ENCODE measurements at places on chromosomes 6 and 20.

DNA sequence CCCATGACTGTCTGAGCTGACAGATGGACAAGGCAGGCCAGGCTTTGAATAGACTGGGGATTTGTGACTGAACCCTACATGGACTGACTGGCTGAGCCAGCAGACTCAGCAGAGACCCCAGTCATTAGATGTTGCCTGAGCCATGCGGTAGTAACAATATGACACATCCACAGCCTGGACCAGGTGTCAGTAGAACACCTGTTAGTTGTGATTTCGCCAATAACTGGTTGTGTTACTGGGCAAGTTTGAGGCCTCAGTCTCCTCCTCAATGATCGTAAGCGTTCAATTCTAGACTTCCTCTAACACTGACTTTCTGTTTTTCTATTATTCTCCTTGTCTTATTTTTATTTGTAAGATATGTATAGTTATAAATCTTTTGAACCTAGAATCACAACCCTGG, 311.9 kb upstream of the MAP3K7 start:
- DNase-seq: no peak

GRCh38 chr6:104936766-104937535, 20.0 kb upstream of the LIN28B start:
- DNase-seq: no peak

DNA sequence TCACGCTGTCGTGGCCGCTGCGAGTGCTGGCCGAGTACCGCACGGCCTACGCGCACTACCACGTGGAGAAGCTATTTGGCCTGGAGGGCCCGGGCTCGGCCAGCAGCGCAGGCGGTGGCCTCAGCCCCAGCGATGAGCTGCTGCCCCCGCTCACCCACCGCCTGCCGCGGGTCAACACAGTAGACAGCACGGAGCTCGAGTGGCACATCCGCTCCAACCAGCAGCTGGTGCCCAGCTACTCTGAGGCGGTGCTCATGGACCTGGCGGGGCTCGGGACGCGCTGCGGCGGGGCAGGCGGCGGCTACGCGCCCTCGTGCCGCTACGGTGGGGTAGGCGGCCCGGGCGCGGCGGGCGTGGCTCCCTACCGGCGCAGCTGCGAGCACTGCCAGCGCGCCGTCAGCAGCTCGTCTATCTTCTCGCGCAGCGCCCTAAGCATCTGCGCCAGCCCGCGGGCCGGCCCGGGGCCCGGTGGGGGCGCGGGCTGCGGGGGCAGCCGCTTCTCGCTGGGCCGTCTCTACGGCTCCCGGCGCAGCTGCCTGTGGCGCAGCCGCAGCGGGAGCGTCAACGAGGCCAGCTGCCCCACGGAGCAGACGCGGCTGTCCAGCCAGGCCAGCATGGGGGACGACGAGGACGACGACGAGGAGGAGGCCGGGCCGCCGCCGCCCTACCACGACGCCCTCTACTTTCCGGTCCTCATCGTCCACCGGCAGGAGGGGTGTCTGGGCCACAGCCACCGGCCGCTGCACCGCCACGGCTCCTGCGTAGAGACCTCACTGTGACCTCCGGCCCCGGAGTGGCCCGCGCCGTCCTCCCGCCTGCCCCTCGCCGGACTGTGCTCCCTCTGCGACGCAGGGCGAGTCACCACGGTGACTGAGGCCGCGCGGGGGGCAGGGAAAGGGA, 5.7 kb downstream of the TMEM151B start:
- no peak for DNase-seq

- no peak for DNase-seq
Observed at GRCh38 chr20:40192081-40192480, 497.0 kb downstream of the MAFB start.

DNA sequence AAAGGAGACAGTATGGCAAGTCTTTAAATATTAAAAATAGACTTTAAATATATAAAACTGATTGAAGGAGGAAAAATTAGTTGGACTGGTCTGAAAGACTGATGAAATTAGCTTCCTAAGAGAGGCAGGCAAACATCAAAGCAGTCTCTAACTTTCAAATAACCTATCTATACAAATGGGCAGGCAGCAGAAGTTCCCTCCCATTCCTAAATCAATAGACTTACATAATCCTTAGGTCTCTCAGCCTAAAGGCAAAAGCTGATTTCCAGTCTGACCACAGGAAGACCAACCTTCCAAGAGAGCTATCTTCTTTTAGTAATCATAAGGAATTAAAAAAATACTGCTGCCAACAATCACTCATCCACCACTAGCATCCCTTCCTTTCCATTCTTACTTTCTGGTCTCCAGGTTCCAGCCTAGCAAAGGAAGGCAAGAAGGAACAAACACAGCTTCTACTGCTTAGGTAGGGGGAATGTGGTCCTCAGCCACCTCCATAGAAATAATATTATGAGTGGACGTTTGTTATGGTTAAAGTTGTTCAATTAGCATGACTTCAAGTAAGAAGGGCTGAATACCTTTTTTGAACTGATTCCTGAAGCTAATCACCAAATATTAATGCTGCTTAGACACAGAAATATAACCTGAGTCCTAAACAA, 44.1 kb downstream of the SESN1 start:
- no peak for DNase-seq

GRCh38 chr6:17032988-17033634, 68.7 kb upstream of the STMND1 start:
- peak; percentile 89 for DNase-seq

DNA sequence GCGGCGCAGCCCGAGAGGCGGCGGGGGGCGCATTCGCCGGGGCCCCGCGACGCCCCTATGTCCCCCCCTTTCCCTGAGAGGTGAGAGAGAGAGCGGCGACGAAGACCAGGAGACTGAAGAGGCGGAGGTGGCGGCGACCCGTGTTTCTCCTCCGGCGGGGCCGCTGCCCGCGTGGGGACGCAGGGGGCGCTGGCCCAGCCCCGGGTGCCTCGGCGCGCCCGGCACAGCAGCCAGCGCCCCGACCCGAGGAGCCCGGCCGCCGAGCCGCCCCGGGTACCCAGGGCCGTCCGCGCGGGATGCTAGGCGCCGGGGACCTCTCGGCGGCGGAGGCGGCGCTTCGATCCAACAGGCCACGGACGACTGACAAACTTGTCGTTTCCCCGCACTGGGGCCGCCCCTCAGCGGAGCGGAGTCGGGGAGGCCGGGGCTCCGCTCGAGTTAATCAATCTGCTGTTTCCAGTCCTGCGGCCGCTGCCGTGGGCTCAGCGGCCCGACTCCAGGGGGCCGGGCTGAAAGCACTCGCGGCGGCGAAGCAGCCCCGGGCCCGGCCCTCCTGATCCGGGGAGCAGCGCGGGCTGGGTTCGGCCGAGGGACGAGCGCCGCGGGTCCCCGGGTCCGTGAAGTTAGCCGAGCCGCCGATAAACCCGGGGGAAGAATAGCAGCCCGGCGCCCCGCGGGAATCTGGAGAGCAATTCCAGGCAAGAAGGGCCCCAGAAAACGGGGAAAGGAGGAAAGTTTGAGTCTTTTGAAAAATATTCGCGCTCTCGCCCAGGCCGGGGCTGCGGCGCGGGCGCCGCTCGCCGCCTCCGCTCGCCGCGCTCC, 631 bp downstream of the MDGA1 start:
- peak; percentile 39 for DNase-seq

GRCh38 chr6:13048113-13048512, 280.2 kb downstream of the TBC1D7 start:
- no peak for DNase-seq

- DNase-seq: no peak
Observed at GRCh38 chr6:89749918-89750317, 69.7 kb downstream of the MDN1 start.

DNA sequence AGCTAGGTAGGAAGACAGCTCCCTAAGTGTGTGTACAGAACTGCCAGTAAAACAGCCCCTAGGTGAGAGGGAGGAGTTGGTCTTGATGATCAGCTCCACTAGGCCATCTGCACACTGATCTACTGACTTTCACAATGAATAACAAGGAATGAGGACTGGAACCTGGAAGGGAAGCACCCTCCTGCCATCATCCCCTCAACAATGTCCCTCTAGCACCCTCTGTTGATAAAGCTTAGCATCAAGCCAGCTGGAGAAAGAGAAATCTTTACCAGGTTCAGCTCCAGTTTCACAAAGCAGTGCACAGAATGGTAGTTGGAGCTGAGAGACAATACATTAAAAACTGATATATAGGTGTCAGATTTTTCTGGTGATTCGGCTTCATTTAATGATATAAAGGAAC, 57.2 kb upstream of the IRAK1BP1 start:
- no peak for DNase-seq

DNA sequence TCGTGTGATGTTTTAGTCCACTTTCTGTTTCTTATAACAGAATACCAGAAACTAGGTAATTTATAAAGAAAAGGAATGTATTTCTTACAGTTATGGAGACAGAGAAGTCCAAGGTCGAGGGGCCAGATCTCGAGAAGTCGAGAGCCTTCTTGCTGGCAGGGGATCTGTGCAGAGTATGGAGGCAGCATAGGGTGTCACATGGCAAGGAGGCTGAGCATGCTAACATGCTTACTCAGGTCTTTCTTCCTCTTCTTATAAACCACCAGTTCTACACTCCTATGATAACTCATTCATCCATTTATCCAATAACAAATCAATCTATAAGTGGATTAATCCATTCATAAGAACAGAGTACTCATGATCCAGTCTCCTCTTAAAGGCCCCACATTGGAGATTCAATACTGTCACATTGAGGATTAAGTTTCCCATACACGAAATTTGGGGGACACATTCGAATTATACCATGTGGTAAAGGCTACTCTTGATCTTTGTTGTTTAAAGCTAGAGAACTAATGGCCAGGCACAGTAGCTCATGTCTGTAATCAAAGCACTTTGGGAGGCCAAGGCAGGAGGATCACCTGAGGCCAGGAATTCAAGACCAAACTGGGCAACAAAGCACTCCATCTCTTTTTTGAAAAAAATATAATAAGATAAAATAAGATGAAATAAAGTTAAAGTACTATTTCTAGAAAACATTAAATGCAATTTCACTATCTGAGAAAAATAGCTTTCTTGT, 2.1 kb downstream of the GOPC start:
- DNase-seq: no peak

- no peak for DNase-seq
Observed at GRCh38 chr6:9937031-9937763, 477.7 kb downstream of the TFAP2A start.

- DNase-seq: no peak
Observed at GRCh38 chr6:82957868-82958245, 107.8 kb downstream of the UBE3D start.

DNA sequence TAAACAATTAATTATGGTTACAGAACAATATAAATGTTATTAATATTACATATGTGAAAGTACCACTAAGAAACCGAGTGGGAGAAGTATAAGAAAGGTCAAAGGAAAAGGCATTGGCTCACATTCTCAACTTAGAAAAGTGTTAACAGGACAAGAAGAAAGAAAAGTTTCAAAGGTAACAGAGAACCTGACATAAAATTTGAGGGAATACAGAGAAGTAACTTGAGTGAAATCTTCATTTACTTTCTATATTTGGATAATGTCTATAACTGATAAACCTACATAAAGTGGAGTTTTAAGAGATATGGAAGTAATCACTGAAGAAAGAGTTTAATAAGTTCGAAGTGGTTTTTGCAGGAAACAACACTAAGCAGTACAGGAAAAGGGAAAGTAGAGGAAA, 30.1 kb downstream of the REPS1 start:
- DNase-seq: no peak

GRCh38 chr6:11812951-11813350, 34.3 kb upstream of the ADTRP start:
- DNase-seq: no peak

DNA sequence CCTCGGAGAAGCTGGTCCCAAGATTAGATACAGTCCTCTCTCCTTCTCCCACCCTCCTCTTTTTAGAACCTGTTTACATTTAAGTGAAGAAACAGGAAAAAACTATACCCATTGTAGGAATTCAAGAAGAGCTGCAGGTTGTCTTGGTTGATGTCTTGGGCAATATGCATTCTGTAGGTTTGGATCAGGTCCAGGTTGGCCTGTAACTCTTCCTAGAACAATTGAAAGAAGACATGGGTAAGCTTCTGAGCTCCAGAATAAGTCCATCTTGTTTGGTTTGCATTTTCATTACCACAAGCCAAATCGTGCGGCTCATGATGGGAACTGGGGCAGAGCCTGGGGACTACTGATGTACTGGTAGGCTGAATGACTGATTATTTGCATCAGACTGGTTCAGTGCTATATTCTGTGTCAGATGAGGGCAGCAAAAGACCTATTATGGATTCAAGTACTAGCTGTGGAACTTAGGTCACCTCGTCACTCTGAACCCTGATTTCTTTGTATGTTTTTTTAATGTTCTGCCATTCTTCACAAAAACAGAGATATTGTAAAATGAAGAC, 20.3 kb upstream of the SLA2 start:
- DNase-seq: no peak

DNA sequence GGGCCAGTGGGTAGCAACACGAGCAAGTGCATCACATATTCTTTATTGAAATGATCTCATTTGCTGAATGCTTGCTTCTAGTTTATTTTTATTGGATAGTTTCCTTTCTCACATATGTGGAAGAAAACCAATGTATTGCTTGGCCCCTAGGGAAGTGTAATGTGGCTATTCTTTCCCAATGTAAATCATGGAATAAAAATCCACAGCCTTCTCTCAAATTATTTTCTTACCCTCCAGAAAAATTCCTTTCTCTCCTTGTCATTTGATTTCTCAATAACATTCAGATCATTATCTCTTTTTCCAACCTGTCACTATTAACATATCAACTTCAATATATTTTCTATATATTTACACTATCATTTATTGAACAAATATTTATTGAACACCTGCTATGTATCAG, 51.9 kb upstream of the PTPRK start:
- DNase-seq: no peak

GRCh38 chr6:34032856-34033255, 113.0 kb downstream of the GRM4 start:
- DNase-seq: no peak

GRCh38 chr6:139882234-139882633, 507.8 kb upstream of the CITED2 start:
- DNase-seq: no peak

- DNase-seq: no peak
Observed at GRCh38 chr6:1606780-1607515, 2.8 kb upstream of the FOXC1 start.

- DNase-seq: no peak
Observed at GRCh38 chr20:17059465-17059864, 167.4 kb upstream of the PCSK2 start.

DNA sequence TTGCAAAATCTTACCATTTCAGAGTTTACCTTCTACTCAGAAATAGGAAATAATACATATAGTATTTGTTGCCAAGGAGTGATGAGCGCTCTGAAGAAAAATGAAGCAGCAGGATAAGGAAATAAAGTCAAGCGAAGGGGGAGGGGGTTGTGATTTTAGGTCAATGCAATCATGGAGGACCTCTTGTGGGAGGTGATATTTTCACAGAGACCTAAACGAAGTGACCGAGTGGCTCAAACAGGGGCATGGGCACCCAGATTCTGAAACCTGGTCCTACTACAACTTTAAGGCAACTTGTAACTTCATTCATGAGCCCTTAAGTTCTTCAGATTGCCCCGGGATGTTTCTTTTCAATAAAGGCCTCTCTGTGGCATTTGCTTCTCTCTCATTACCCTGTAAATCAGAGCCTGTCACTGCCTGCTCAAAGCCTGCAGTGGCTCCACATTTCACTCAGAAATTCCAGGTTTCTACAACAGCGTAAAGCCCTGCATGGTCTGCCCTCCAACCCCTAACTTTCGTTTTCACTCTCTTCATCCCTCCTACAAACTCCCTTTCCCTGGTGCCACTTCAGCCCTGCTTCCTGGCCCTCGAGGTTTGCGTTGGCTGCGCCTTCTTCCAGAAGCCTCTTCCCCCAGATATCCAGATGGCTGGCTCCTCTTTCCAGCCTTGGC, 162.7 kb downstream of the TBC1D7 start:
- no peak for DNase-seq

GRCh38 chr6:15682965-15683822, 20.4 kb upstream of the DTNBP1 start:
- DNase-seq: no peak

All from adrenal gland (tissue), 19 donors.